ENCODE measurements at places on chromosomes 12 and 14.

- DNase-seq: peak; percentile 65
Measured at GRCh38 chr12:120118321-120119061, 1.9 kb upstream of the RAB35 start.

DNA sequence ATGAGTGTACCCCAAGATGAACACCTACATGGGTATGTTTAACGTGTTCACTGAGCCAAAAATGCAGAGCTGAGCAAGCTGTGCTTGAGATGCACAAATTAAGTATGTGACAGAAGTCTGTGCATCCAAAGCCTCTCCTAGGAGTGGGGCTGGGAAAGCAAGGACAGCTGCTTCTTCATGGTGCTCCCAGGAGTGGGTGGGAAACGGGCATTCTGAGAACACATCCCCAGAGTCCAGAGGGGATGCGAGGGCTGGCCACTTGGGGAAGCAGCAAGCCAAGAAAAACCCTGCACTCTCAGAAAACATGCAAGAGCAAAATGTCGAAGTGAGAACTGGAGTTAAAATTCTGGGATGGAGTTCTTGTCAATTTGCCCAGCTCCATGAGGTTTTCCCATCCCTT is 414.3 kb downstream of the BCAT1 start:
- DNase-seq: no peak

DNA sequence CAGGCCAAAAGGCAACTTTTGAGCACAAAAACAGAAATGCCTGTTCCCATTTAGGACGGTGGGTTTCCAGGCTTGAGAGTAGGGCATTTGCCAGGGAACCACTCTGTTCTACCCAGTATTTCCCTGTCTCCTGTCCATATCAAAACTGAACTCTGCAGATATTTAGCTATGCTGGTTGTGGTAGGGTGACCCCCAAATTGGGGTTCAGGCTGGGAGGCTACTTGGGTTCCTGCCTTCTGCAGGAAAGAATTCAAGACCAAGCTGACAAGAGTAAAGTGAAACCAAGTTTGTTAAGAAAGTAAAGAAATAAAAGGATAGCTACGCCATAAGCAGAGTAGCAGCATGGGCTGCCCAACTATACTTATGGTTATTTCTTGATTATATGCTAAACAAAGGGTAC is 3.6 kb upstream of the BLTP3B start:
- DNase-seq: no peak

DNA sequence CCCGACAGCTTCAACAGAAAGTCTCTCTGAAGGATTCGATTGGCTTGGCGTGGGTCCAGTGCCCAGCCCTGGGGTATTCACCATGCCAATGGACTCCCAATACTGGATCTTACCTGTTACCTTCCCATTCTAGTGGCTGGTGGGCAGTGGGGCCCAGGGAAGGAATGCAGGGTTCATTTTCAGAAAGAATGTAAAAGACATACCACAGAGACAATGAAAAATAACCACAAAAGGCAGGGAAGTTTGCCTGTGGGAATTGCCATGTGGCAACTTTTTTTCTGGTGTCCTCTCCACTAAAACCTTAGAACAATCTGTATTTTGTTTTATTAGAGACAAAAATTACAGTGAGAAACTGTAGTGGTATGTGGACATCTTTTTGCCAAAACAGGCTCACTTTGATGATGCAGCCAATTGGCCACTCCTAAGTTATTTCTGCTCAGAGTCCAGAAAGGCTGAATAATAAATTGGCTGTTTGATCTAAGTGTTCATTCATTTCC is 55.2 kb downstream of the PTGER2 start:
- DNase-seq: no peak

- no peak for DNase-seq
Measured at GRCh38 chr12:93197067-93197593, 180.6 kb upstream of the NUDT4 start.

- DNase-seq: no peak
Measured at GRCh38 chr12:56104815-56105608, 653 bp downstream of the PA2G4 start.

- no peak for DNase-seq
Measured at GRCh38 chr12:15427913-15428312, 105.6 kb downstream of the PTPRO start.

DNA sequence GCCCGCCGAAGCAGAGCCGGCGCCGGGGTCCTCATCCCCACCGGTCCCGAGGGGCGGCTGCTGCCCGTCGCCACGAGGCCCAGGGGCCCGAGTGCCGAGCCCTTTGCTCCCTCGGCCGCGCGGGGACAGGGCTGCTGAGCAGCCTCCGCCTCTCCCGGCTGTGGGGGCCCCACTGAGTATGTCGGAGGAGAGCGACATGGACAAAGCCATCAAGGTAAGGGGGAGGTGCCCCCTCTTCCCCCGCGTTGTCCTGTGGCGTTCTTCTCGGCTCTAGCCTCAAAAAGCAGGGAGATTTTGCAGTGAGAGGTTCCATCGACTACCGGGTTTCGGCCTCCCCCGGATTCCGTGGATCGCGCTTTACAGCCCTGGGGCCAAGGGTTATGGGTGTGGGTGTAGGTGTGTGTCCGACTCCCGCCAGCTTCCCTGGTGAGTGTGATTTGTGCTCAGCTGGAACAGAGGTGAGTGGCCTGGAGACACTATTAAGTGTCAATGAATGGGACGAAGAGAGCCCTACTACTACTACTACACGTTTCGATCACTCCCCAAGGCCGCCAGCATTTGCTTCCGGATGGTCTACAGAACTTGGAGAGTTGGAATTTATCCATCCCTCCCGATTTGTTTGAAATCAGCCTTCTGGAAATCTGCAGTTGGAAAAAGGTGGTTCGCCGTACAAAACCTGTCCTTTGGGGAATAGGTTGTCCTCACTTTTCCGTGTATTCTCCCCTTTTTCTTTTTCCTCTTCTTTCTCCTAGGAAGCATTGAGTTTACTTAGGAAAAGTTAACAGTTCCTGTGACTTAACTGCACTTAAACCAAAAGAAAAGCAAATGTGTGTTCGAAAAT is 748 bp downstream of the MAPKAPK5 start:
- DNase-seq: peak; percentile 36

- no peak for DNase-seq
Measured at GRCh38 chr12:43151441-43151981, 400.5 kb downstream of the ADAMTS20 start.

- DNase-seq: no peak
Measured at GRCh38 chr12:52284562-52285171, 6.7 kb downstream of the KRT81 start.

DNA sequence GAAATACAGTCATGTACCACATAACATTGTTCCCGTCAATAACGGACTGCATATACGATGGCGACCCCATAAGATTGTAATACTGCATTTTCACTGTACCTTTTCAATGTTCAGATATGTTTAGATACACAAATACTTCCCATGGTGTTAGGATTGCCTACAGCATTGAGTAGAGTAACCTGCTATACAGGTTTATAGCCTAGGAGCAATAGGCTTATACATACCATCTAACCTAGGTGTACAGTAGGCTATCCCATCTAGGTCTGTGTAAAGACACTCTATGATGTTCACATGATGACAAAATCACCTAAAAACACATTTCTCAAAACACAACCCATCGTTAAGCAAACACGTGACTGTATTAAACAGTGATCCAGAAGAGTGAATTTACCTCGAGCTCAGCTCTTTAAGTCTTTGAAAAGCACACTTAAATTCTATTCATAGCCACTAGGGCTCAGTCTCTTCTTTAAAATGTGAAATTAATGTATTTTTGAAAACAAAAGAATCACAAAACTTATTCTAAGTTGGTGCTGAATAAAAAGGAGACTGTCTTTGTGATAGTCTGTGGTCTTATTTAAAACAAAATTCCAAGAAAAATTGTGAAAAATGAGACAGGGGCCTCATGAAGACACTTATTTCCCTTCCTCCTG is 239.1 kb upstream of the ARID2 start:
- no peak for DNase-seq

- DNase-seq: no peak
Measured at GRCh38 chr12:32205731-32206130, 99.1 kb downstream of the BICD1 start.

GRCh38 chr12:109169686-109170085 is 53.3 kb downstream of the ACACB start:
- DNase-seq: no peak

- peak; percentile 49 for DNase-seq
Measured at GRCh38 chr14:31059152-31059924, 33.2 kb upstream of the STRN3 start.

GRCh38 chr14:72678356-72678755 is 215.5 kb downstream of the DPF3 start:
- DNase-seq: no peak

GRCh38 chr14:74240794-74241651 is 1.8 kb downstream of the VSX2 start:
- DNase-seq: no peak

- no peak for DNase-seq
Measured at GRCh38 chr12:25469368-25469767, 83.7 kb downstream of the LMNTD1 start.

DNA sequence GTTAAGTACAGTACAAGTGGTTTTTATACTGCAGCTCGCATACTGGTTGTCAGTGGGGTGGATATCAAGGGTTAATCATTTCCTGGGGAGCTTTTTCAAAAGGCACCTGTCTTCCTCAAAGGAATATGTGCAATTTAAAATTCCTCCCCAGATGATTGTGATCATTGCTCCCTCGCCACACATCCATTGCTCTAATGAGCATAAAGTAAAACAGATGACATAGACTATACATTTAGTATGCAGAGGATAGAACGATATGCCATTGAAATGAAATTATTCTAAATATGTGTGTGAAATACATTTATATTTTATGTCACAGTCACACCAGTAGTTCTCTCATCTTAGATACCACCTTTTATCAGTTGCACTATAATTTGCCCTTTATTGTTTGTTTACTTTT is 36.4 kb upstream of the KCNMB4 start:
- no peak for DNase-seq

- no peak for DNase-seq
Measured at GRCh38 chr12:22880331-22880730, 255.4 kb downstream of the ETNK1 start.

DNA sequence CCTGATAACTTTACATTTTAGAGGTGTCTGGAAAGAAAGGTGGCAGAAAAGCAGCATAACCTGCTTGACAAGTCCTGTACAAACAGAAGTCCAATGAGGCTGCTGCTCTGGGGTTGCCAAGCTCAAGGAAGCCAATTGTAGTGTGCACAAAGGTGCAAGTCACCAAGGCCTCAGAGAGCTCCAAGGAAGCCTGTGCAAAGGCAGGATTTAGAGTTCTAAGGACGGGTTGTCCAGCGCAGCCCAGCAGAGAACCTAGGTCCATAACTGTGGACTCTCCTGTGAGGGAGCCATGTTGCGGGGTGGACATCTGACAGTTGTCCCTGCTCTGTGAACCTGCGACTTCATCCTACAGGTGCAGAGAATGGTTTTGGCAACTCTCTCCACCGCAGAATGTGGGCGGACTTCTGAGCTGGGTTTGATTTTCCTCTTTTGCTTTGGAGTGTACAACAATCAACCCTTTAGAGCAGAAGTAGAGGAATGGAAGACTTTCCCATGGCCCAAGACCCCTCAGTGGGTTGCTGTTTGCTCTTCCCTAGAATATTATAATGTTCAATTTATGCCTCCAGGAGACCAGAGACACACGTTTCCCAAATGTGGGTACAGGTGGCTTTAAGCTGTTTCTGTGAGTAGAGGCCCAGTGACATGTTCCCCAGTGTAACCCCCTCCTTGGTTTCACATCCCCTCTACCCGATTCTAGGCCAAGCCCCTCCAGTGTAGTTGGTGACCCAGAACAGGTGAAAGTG is 81.0 kb downstream of the ETV6 start:
- DNase-seq: peak; percentile 32

DNA sequence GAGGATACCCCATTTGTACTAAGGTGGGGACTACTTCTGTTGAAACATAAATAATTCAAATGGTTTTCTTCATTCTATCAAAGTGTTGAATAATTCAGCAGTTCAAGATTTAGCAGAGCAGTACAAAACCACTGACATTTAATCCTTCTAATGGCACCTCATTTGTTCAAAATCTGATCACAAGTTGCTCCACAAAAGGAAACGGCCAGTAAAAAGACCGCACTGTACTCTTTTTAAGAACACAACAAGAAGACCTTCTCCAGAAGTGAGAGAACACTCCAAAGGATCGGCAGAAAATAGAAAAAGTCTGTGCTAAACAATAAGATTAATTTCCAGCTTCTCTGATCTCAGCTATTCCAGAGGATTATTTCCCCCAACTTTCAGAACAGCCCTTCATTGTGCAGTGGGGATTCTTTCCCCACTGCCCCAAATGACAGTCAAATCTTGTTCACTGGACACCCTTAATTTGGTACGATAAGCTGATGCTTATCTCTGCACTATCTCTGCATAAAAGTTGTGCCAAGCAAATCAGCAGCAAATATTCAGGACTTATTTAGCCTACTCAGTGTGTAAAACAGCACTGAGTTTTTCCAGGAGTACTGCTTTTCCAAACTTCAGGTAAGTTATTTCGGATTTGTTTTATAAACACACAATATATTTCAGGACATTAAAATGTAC is 5.2 kb downstream of the MPHOSPH9 start:
- DNase-seq: no peak

- peak; percentile 18 for DNase-seq
Measured at GRCh38 chr14:34628681-34629135, 1.2 kb downstream of the SNX6 start.

DNA sequence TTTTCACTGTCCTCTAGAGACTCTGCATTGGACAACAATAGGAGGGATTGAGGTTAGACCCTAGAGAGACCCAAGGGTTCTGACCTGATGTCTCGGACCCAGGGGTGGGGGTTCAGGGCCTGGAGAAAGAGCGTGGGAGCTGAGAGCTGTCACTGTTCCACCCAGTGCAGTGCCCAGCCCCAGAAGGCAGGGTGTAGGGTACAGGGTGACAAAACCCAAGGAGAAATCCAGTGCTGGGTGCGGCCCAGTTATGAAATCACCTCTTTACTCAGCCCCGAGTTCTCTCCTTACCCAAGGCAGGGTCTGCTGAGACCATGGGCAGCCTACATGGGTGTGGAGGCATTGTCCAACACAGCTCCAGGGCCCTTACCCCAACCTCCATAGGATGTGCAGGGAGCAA is 2.6 kb downstream of the AQP2 start:
- DNase-seq: no peak

DNA sequence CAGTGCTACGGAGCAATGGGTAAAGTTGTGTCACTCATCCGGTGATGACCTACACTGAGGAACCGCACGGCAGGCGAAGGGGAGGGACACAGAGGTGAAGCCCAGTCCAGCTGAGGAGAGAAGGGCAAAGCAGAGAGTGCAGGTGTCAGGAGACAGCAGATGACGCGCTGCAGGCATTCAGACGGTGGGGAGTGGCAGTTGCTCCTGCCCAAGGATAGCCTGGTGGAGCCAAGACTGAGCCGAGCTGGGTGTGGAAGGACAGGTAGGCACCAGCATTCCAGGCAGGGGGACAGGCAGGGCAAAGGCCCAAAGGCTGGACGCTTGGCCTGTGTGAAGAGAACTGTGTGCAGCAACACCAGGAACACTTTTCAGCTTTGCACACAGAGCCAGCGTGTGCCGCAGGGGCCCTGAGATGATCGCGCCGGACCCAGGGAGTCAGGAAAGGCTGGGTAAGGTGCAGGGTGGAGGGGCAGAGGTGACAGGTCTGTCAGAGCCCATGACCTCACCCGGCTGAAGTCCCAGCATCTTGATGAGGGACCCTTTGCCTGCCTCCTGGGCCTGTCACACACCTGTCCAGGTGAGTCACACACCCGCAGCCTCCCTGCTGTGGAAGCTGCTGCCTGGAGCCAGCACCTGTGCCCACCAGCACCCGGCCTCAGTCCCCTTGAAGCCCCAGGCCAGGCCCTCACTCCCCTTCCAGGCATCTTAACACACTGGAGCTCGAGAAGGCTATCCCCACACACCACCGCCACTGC is 48.4 kb downstream of the TSPAN11 start:
- DNase-seq: no peak

Measured in RWPE1 (cell line).